ENCODE measurements at places on chromosomes 4 and X.

DNA sequence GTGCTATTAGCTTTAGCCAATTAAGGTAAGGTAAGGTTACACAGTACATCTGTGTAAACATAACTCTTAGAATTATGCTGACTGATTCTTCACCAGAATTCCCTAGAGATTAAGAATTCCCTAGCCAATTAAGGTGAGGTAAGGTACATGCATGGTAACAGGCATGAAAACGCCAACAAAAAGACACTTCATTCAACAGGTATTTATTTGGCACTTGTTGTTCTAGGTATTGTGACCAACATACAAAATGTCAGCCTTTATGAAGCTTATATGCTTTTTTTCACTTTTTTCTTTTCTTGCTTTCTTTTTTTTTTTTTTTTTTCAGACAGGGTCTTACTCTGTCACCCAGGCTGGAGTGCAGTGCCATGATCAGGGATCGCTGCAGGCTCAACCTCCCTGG lies 47.2 kb downstream of the EDNRA start:
- DNase-seq = no peak

GRCh38 chrX:11399489-11400094 lies 106.4 kb downstream of the AMELX start:
- no peak for DNase-seq

GRCh38 chr4:137952116-137952515 lies 290.0 kb downstream of the SLC7A11 start:
- no peak for DNase-seq

DNA sequence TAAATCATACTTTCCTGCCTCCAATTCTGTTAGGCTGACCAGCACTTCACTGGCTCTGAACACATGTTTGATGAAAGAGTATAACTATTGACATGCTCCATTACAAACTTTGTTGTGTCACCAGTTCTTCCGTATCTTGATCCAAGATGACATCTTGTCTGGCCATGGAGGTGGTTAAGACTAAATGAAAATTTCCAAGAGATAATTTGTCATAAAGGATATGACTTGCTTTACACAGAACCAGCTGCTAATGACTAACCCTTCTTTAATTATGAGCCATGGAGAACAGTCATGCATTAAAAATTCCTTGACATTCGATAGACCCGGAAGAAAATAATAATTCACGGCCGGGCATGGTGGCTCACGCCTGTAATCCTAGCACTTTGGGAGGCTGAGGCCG lies 17.7 kb upstream of the N4BP2 start:
- DNase-seq = no peak

DNA sequence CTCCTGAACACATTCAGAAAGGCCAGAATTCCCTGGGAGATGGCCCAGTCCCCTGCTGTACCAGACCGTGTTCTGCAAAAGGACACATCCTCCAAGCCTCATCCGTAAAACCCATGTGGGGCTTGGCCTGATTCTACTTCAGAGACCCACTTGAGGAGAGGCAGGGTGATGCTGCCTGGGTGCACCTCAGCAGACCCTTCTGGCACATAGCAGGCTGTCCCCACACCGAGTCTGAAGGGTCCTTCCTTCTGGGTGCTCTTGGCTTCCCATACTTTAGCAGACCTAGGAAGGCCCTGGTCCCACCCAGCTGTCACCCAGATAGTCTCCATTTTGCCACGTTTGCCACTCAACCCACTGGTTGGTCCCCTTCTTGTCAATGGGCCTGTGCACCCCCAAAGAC lies 270.1 kb upstream of the AGTR2 start:
- DNase-seq = no peak

DNA sequence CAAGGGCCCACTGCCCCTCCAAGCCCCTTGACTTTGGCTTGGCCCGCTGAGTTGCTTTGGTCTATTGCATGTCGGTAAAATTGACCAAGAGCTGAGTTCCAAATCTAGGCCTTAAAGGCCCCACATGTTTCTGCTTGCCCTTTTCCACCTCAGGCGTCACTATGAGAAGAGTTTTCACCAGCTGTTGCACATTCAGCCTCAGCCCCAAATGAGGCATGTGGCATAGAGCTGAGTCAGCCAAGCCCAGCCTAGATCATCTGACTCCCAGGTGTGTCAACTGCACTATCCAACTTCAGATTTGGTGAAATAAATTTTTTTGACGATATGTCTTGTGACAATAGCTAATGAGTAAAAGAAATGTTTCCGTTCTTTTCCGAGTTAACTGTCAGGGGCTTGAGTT lies 424.5 kb upstream of the FAM47C start:
- DNase-seq = no peak

- no peak for DNase-seq
These were observed 4.0 kb downstream of the FAM114A1 start for GRCh38 chr4:38871593-38871992.

- no peak for DNase-seq
These were observed 22.9 kb upstream of the USP53 start for GRCh38 chr4:119189638-119190037.

DNA sequence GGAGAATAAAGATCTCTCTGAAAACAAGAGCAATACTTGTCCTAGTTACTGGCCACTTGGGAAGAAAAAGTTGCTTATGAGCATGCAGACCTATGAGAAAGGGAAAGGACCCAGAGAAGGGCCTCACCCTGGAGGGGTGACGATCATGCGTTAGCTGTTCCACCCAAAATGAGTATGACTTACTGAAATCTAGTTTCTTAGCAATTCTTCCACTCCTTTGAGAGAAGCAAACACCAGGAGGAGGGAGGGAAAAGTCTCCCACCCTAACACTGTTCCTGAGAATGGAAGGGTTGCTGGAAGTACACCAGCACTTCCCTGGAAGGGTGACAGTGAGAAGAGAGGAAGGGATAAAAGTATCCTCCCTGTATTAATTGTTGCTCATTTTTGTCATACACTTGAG lies 107.9 kb downstream of the ADGRL3 start:
- DNase-seq = no peak

- no peak for DNase-seq
These were observed 90.3 kb upstream of the TMEM150C start for GRCh38 chr4:82652062-82652461.

GRCh38 chrX:130100180-130100579 lies 10.1 kb downstream of the ELF4 start:
- DNase-seq = no peak

DNA sequence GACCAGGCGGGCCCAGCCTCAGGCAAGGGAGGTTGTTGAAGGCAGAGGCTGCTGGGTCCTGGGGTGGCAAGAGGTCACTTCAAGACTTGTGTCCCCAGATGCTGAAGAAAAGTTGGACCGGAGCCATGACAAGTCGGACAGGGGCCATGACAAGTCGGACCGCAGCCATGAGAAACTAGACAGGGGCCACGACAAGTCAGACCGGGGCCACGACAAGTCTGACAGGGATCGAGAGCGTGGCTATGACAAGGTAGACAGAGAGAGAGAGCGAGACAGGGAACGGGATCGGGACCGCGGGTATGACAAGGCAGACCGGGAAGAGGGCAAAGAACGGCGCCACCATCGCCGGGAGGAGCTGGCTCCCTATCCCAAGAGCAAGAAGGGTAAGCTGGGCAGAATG lies 4.4 kb downstream of the PQBP1 start:
- DNase-seq = no peak

- DNase-seq = no peak
These were observed 189.9 kb upstream of the RBPJ start for GRCh38 chr4:26130841-26131432.

DNA sequence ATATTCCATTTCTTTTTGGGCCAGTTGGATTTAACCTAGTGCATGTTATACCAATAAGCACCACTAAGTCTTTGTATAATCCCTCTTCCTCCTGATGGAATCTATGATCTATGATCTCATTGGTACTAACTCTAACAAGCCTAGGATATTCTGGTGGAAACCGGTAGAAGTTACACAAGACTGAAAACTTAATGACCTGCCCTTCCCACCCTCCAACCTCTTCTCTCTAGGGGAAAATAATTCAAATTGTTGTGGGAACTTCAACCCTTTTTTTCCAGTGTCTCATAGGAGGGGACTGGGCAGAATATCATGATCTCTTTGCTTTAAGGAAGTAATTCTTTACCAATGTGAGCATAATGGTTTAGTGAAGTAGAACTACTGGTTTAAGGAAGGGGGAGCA lies 289.5 kb upstream of the BOD1L1 start:
- no peak for DNase-seq

DNA sequence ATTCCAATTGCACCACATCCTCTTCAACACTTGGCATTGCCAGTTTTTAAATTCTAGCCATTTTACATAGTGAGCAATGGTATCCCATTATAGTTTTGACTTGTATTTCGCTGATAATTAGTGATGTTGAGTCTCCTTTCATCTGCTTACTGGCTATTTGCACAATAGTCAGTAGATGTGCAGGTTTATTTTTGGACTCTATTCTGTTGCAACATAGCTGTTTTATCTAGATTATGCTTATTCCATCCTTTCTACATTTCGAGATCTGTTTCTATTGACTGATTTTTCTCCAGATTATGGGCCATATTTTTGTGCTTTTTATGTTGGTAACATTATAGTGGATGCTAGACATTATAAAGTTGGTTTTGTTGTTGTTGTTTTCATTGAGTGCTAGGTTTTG lies 106.1 kb downstream of the WWC2 start:
- no peak for DNase-seq

- DNase-seq = no peak
These were observed 89.8 kb upstream of the SPRY1 start for GRCh38 chr4:123306769-123307168.

DNA sequence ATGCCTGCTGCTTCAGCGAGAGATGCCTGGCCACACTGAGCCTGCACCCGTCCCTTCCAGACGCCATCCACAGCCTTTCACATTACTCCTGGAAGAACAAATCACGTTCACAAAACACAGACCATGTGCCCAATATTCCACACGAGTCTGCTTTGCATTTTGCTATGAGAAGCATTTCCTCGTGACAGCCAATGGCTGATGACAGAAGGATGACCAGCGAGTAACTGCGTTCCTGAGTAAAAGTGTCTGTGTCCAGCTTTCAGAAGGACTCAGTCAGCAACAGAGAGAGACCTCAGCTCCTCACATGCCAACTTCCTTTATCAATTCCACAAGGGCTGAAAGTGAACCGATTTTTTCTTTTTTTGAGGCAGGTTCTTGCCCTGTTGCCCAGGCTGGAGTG lies 19.5 kb downstream of the NAT8L start:
- DNase-seq = no peak

DNA sequence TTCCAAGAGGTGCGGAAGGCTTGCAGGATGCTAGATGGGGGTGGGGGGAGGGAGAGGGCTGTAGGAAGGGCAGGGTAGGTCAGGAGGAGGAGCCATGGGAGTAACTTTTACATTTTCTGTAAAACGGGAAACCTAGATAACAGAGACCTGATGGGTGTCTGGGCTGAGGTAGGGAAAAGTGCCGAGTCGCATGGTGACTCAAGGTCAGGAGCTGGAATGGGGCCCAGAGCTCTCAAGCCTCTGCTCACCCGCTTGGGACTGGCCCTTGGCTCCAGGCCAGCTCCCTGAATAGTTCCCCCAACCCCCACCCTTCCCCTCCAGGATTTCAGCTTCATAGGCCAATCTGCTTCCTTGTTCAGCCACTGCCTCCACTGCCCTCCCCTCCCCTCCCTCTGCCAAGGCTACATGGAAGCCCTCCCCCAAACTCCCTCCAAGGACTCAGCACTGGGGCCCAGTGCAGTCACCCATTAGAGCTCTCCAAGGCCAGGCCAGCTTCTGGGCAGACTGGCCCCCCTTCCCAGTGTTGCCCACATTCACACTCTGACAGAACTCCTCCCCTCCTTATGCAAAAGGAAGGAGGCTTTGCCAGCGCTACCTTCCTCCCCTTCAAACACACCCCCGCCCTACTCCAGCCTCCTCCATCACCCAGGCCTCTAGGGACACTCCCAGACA lies 43.6 kb downstream of the TSC22D3 start:
- DNase-seq = no peak

GRCh38 chr4:71833232-71833900 lies 49.5 kb upstream of the GC start:
- no peak for DNase-seq

DNA sequence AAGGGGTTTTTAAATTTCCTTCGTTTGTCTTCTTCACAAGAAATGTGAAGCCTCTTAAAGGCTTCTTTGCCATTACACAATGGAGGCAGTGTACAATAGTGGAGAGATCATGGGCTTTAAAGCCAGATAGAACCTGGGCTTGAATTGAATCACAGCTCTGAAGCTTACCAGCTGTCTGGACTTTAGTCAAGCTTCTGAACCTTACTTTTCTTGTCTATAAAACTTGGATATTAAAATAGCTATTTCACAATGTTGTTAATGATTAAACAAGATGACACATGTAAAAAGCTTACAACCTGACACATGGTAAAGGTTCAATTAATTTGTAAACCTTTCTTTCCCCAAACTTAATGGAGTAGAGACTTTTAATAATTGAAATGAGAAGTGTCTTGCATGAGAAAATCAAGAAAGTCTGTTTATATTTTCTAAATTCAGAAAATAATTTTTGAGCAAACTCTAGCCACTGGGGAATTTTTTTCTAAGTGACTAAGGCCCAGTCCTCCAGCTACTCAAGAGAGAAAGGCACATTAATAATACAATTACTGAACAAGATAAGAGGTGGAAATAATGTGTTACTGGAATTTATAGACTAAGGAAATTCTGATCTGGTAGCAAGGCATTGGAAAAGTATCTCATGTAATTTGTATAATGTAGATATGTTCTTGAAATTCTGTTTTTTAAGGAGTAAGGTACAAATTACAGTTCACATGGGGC lies 21.7 kb upstream of the TBC1D8B start:
- no peak for DNase-seq

DNA sequence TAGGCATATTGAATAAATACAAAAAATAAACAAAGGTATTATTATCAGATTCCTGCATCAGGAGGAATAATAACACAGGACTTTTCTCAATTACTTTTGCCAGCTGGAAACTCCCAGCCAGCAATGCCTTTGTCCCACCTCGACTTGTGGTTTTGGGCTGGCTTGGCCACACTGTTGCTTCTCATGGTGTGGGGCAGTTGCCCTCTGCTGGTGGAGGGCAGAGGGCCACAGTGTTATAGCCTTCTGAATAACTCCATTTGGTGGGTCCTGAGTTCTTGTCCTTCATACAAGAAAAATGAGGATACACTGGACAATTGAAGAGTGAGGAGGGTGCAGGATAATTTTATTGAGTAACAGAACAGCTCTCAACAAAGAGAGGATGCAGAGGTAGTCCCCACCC lies 1206.0 kb upstream of the ADGRL3 start:
- DNase-seq = no peak

DNA sequence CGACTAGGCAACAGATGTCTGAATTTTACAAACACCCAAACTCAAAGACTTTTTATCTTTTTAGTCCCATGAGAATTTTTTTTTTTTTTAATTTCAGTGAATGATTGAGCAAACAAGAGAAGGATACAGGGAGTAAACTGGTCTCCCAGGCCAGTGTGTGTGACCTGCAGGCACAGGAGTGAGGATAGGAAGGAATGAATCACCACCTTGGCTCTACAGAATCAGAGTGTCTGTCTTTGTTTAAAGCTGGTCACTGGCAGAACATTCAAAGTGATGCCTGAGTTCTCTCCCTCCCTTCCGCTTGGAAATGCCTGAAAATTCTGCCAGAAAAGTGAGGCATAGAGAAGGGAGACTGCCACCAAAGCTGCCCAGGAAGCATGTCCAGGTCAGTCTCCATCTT lies 69.5 kb downstream of the PARM1 start:
- no peak for DNase-seq

GRCh38 chr4:39626261-39626660 lies 12.4 kb downstream of the SMIM14 start:
- no peak for DNase-seq

GRCh38 chrX:22177950-22178515 lies 94.7 kb upstream of the CBLL2 start:
- no peak for DNase-seq
